NCI-H748 treated with DMSO at 0.1 percent for 48 hours (cell line): ENCODE measurements at places on chromosomes 6 and 20.

DNA sequence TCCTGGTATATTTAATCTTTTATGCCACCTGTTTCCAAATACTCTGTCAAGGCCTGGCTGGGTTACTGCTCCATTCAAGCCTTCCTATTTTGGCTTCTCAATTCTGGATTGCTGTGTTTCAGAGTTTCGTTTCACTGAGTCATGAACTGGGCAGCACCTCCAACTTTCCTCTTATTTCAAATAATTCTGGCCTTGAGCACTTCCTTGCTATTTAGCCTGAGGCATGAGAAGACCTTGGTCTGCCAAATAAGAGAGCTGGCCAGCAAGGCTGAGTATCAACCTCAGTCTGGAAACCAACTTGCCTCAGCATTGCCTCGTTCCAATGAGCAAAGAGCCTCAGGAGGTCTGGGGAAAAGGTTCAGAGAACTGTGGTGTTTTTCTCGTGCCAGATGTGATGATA lies 66.6 kb downstream of the TNFAIP3 start:
- DNase-seq, result no peak

DNA sequence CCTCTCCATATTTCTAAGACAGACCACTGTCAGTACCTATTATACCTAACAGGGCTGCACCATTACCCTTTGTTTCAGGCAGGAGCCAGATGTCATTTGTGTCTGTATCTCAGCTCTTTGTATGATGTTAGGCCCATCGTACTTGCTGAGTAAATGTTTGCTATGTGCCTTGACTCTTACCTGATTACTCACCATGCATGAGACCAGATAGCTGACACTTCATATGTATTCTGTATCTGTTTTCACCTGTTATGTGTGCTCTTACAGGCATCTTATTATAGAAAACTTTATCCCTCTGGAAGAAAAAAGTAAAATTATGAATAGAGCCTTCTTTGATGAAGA lies 31.7 kb upstream of the ASXL1 start:
- peak; percentile 40 for DNase-seq

- no peak for DNase-seq
These were observed 11.9 kb downstream of the FAM184A start for GRCh38 chr6:119066517-119066916.

GRCh38 chr20:59817406-59817805 lies 116.0 kb downstream of the SYCP2 start:
- no peak for DNase-seq

- DNase-seq, result no peak
These were observed 108.7 kb downstream of the FYN start for GRCh38 chr6:111764238-111765175.

GRCh38 chr6:3032986-3033385 lies 33.3 kb downstream of the NQO2 start:
- no peak for DNase-seq
